Mammary epithelial cell (primary cell): ENCODE measurements at places on chromosomes 11 and 22. TPM values are rescaled to one million over a fixed set of nuclear protein-coding genes. Genes with fewer than 3 reads are reported as not detected.

DNA sequence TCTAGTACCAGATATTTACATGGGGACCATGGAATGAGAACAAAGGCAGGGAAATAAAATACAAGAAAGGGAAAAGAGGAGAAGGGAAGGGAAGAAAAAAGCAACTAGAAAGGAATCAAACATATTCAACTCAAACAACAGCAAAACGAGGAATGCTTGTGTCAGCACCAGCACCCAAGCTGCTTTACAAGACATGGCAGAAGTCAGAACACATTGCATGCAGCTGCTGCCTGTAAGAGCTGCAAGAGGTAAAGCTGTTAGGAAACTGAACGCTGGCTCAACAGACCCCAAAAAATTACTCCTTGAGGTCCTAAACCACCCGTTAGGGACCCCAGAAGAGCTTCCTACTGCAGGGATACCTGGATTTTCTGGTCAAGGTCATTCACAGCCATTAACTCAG lies 296.9 kb downstream of the OPCML start:
- no peak for DNase-seq

DNA sequence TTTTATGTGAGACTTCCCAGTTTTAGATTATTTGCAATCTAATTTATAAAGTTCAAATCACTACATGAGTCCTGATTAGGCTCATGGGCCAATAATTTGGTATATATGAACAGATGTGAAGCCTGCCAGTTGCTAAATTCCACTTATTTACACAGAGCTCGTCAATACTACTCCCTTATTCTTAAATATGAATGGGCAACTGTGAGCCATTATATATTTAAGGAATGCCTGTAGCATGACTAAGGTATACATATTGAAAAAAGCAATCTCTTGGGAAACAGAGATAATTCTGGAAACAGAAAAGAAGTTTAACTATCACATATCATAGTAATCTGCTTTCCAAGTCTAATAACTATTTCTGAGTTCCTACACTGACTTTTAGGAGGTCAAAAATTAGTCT lies 27.0 kb downstream of the RBMXL2 start:
- DNase-seq = no peak

The KDM4E gene
- not detected for polyA plus RNA-seq

GRCh38 chr11:73359341-73359740 lies 16.9 kb upstream of the RELT start:
- peak; percentile 34 for DNase-seq

- DNase-seq = no peak
These were observed 86.5 kb downstream of the WNT11 start for GRCh38 chr11:76119779-76120178.
